ENCODE measurements at places on chromosomes 7 and 10. TPM values are rescaled to one million over a fixed set of nuclear protein-coding genes. Genes with fewer than 3 reads are reported as not detected.

The GARIN1A gene
- not detected for total RNA-seq

GRCh38 chr7:127680983-127681382 is 29.0 kb downstream of the SND1 start:
- no peak for DNase-seq

The KRIT1 gene
- total RNA-seq, result 7.2 TPM

- DNase-seq, result no peak
Measured at GRCh38 chr7:4602905-4603842, 78.9 kb upstream of the FOXK1 start.

DNA sequence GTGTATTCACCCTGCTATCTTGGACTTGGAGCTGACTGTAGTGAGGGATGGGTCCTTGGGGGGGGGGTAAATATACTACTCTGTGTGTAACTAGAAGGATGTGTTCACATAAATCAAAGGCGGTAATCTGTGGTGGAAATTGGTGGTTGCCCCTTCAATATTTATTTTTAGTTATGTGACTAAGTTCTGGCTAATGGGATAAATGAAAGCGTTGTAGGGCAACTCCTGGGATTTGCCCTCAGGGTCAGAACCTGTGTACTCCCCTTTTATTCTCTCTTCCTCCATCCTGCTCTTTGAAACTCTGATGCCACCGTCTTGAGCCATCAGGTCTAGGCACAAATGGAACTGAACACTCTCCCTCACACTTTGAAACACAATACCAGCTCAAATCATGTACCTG is 24.3 kb upstream of the ST7 start:
- no peak for DNase-seq

GRCh38 chr7:130622866-130623265 is 45.7 kb downstream of the COPG2 start:
- DNase-seq, result no peak

DNA sequence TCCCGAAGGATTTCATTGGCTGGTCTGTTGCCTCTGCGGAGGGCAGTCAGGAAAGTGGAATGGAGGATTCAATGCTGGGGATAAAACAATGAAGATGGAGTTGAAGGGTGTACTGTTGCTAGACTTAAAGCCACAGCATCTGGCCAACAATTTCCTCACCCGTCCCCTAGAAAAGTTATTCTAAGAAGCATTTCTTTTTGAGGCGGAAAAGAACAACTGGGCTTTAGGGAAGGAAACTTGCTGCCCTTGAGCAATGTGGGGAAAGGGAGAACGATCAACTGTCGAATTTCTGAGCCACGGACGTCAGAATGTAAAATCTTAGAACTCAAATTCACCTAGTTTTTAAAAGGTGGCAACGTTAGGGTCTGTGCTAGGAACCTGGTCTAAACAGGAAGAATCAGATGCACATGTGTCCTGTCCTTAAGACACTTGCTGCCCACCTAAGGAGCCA is 664 bp downstream of the FMC1 start:
- no peak for DNase-seq

The DENND2A gene
- total RNA-seq, result 0.75 TPM

- no peak for DNase-seq
Measured at GRCh38 chr10:35937546-35937945, 295.4 kb upstream of the FZD8 start.

- no peak for DNase-seq
Measured at GRCh38 chr7:150446288-150446938, 4.0 kb upstream of the GIMAP8 start.

The ASL gene
- total RNA-seq, result 85.7 TPM

The LRRC18 gene
- total RNA-seq, result not detected

DNA sequence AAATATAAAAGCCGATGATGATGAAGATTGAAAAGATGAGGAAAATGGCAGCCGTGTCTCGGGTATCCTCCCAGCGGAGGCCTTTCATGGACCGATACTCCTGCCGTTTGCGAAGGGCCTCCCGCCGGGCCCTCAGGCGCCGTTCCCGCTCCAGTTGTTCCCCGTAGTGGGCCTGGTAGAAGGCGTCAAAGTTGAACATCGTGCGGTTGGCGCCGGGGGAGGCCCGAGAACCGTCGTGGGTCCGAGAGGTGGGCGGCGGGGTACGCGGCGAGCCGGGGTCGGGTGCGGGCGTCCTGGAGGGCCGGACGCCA is 553 bp downstream of the DNAJC30 start:
- DNase-seq, result no peak

GRCh38 chr7:26393818-26394217 is 102.2 kb downstream of the SNX10 start:
- peak; percentile 85 for DNase-seq

The FGFBP3 gene
- total RNA-seq, result 1.2 TPM

- DNase-seq, result no peak
Measured at GRCh38 chr10:47038881-47039561, 127.8 kb downstream of the PTPN20 start.

- DNase-seq, result no peak
Measured at GRCh38 chr7:1091644-1092027, 3.7 kb downstream of the GPER1 start.

GRCh38 chr7:75980430-75981202 is 13.8 kb downstream of the TMEM120A start:
- no peak for DNase-seq

The VWDE gene
- 4.1 TPM for total RNA-seq

The ASZ1 gene
- total RNA-seq, result not detected

The TRIM50 gene
- total RNA-seq, result not detected

GRCh38 chr7:52021343-52021742 is 704.7 kb upstream of the COBL start:
- no peak for DNase-seq

The GNG11 gene
- 43.8 TPM for total RNA-seq

The SLC18A3 gene
- not detected for total RNA-seq

The ATRNL1 gene
- 137 TPM for total RNA-seq
